CD4-positive, alpha-beta T cell (primary cell): ENCODE measurements at places on chromosomes 1 and 21.

DNA sequence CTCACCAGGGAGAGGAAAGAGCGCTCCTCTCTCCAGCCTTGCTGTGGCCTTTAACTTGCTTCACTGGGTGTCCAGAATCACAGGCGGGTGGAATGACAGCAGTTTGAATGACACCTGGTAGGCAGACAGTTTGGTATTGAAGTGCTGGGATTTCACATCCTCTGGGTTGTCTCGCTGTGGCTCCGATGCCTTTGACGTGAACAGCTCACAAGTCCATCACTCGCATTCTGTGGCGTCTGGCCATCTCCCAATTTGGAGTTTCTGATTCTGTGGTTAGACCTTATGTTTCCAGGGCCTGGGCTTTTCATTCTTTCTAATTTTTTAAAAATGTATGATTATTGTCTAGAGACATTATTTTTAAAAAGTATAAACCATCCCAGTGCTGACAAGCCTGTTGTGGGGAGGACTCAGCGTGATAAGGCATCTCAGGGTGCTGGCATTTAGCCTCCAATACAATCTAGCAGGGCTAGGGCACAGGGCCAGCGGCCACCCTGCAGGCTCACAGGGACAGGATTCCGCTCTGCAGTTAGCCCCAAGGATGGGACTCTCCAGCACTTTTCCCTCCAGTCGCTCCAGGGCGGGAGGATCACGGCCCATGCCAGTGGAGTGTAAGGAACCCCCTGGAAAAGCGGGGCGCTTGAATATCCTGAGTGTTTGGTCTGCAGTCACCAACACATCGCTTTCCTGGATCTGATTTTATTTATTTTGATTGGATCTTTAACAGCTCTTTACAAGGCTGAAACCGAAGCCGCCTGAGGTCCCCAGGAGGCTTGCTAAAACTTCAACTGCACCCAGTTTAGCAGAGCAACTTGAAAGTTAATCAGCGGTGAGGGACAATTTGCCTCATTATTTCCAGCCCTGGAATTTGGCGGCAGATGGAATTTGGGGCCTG is 178.3 kb downstream of the TRABD2B start:
- DNase-seq = no peak

DNA sequence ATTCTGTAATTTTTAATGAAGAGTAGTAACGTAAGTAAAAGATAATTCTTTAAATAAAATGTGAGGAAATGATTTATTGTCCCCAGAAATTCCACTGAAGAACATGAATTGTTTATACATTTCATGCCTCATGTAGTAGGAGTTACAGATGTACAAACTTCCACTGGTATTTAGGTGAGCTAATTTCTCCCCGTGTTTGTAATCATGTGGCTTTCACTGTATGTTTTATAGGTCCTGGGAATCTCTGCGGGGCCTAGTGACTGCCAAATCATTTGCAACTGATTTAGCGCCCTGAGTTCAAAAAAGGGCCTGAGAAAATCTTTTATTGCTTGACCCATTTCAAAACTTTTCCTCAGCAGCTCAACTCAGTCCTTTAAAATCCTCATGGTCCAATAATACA is 30.5 kb upstream of the FASLG start:
- DNase-seq = no peak

GRCh38 chr1:200180821-200181220 is 153.3 kb downstream of the NR5A2 start:
- no peak for DNase-seq

GRCh38 chr1:192709544-192709943 is 73.6 kb downstream of the RGS13 start:
- no peak for DNase-seq

DNA sequence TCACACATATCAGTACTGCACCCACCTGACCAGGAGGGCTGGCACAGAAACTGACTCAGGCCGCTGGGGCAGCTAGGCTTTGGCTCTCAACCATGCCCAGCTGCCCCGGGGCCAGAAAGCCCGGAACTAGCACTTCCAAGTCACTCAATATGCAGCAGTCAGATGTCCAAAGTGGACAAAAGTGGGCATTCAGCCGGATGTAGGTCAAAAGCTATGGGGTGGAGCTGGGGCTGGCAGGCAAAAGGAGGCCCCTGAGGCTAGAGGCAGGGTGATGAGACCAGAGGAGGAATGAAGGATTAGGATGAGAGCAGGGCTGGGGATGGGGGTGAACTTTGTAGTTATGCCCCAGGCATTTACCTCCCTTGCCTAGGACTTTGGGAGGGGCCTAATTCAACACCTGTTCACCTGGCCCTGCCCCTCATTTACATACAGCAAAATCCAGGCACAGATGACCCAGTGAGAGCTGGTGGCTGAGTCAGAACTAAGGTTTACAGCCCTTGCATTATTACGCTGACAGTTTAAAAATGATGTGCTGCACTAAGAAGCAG is 30.7 kb upstream of the EDN2 start:
- no peak for DNase-seq

- no peak for DNase-seq
Measured at GRCh38 chr1:44282704-44283426, 69.6 kb downstream of the DMAP1 start.

DNA sequence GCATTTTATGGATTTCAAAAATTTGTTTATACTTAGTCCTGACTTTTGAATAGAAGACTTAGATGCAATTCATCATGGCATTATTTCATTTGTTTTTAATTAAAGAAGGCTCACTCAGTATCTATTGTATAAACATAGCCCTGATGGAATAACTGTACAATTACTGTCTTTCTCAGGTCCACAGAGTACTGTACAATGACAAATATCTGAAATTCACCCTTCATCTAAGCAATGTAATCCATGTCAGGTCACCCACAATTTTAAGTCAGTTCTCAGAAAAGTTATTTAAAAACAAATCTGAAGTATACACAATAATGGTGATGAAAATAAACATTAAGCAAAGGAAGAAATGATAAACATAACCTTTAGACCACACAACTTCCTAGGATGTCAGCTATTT is 311.9 kb downstream of the GRIK1 start:
- no peak for DNase-seq

GRCh38 chr1:6181347-6181770 is 1.2 kb upstream of the CHD5 start:
- no peak for DNase-seq

GRCh38 chr1:160997323-160998038 is 23.5 kb downstream of the F11R start:
- DNase-seq = peak; percentile 47

GRCh38 chr21:44875316-44875700 is 1.8 kb upstream of the PTTG1IP start:
- no peak for DNase-seq

DNA sequence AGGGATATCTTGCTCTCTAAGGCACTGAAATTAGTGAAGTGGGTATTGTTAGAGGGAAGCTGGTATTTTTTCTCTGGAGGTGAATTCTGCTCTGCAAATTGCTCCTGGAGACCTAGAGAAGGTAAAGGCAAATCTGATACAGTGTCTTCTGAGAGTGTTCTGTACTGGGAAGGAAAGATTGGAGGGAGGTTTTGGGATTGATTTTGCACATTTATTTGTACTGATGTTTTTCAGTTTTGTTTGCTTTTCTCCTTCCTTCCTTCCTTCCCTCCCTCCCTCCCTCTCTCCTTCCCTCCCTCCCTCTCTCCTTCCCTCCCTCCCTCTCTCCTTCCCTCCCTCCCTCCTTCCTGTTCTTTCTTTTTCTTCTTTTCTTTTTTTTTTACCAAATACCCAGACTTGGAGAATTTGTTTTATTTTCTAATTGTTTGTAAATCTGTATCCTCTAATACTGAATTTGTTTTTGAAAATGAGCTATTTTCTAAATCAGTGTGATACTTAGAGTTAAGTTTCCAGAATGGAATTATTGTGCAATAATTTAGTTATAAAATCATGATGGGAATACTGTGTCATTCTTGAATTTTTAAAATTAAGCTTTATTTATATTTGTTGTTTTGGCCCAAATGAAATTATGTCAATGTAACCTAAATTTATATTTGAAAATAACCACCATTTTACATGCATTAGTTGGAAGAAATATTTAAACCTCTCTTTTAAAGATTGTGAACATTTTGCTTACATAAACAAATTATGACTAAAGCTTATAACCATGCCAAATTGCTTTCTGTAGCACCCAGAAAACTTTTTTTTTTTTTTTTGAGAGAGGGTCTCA is 4.9 kb downstream of the CMPK1 start:
- no peak for DNase-seq

GRCh38 chr1:118082984-118083383 is 102.0 kb downstream of the SPAG17 start:
- DNase-seq = no peak

- DNase-seq = no peak
Measured at GRCh38 chr21:14943616-14944015, 121.2 kb downstream of the NRIP1 start.

GRCh38 chr21:37849506-37850102 is 66.7 kb downstream of the KCNJ6 start:
- no peak for DNase-seq

DNA sequence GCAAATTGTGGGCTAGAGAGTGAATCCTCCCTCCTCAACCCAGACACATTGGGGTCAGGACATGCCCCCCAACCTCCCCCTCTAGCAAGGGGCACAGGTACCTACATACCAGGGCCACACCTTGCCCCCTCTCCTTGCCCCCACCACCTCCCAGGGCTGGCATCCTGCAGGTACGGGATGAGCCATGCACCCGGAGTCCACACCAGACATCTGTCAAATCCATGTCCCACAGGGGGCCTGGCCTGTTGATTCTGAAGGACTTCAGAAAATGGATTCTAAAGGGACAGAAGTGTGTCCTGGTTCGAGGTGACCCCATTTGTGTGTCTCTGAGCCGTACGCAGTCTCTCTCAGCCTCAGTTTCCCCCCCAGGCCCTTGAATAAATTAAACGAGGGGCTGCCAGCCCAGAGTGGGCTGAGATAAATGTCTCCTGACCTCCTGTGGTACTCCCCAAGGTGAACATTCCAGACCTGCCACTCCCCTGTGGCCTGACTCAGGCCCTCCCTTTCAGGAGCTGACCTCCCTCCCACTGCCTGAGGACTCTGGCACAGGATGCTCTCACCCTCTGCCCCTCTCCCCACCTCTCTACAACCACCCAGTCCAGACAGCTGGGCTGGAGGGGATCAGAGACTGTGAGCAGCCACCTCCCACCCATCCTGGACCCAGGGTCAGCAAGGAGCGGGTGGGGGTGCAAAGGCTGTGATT is 94.5 kb downstream of the EPHB2 start:
- DNase-seq = no peak

- no peak for DNase-seq
Measured at GRCh38 chr1:210298296-210298695, 30.4 kb upstream of the HHAT start.

GRCh38 chr1:45410850-45411509 is 70.7 kb upstream of the MUTYH start:
- no peak for DNase-seq

DNA sequence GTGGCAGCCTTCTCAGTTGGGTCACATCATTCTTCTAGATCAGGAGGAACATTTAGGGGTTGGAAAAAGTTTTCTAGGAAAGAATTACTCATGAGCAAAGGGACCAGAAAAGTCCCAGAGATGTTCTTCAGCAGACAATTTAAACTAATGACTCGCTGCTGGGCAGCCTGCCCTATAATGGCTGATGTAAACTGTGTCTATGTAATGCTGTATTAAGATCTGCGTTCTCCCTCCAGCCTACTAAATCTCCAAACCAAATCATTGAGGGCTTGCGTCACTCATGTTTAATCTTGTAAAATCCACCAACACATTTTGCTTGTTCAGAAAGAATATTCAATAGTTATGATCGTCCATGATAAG is 92.1 kb downstream of the LRRC8C start:
- DNase-seq = no peak

- DNase-seq = no peak
Measured at GRCh38 chr1:207277241-207277640, 44.2 kb upstream of the CD55 start.

DNA sequence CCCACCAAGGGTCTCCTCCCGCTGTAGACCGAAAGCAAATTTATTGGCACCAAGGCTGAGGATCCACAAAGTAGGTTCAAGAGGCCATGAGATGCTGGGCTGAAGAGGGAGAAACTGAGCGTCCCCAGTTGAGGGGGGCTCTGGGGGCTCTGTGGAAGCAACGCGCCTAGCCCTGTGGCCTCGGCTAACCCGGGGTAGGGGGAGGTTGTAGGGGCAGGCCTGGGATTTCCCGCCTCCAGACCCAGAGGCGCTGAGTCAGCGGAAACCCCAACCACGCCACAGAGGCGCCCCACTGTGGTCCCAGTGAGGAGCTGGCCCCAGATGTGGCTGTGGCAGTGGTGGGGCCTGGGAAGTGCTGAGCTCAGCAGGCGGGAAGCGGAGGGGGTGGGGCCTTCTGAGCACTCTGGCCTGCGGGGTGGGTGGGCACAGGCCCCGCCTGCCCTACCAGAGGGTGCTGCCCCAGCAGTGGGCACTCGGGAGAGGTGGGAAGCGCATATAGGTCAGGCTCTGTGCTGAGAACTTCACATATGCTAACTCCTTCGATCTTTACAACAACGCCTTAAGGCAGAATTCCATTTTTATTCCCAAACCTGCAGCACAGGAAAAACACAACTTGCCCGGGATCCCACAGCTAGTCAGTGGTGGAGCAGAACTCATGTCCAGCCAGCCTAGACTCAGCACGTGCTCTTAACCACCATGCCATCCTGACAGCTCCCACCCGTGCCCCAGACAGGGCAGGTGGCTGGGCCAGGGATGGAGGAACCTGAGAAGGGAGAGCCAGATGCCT is 1.5 kb upstream of the COL16A1 start:
- peak; percentile 13 for DNase-seq

- DNase-seq = no peak
Measured at GRCh38 chr1:28301368-28302174, 27.3 kb upstream of the MED18 start.

GRCh38 chr1:153678519-153679336 is at the start of gene NPR1:
NPR1 (plus strand) TSS chr1:153678688; CDS start chr1:153679109, 421 bp downstream.
- DNase-seq = peak; percentile 17

GRCh38 chr1:201753492-201753891 is 75.5 kb upstream of the IPO9 start:
- DNase-seq = no peak

- DNase-seq = no peak
Measured at GRCh38 chr1:204314171-204314892, 45.4 kb downstream of the PLEKHA6 start.

DNA sequence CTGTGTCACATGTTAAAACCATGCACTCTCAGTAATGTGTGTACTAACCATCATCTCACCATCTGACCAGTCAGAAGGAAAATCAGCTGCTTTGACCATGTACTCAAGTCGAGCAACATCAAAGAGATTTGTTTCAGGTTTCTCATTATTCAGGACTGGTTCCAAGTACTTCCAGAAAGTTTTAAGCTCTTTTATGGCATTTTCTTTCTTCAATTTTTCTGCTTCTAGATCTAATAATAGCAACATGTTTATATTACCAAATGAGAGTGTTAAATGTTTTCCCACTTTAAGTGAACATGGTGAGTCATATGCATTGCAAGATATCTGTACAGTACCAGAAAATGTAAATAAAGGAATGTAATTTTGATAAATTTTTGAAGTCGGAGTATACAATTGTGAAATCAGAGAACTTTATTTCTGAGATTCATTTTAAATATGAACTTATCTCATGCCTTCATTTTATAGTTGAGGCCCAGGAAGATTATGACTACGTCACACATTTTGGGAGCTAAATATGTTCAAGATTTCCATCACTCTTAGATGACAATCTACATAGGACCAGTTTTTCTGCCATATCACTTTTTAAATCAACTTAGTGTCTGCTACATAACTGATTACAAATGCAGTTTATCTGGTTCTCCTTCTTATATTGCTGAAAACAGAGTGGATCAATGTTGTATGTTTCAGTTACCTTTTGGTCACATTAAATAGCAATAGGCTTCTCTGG is 87.2 kb downstream of the SPAG17 start:
- DNase-seq = no peak
